Stimulated activated CD4-positive, alpha-beta T cell treated with anti-CD3 and anti-CD28 coated beads, TNF-alpha, amount 100 ng/mL, for 4 hours (primary cell): ENCODE measurements at places on chromosomes 12 and 14.

- DNase-seq: no peak
Observed at GRCh38 chr14:74956280-74957072, 1.1 kb upstream of the PGF start.

DNA sequence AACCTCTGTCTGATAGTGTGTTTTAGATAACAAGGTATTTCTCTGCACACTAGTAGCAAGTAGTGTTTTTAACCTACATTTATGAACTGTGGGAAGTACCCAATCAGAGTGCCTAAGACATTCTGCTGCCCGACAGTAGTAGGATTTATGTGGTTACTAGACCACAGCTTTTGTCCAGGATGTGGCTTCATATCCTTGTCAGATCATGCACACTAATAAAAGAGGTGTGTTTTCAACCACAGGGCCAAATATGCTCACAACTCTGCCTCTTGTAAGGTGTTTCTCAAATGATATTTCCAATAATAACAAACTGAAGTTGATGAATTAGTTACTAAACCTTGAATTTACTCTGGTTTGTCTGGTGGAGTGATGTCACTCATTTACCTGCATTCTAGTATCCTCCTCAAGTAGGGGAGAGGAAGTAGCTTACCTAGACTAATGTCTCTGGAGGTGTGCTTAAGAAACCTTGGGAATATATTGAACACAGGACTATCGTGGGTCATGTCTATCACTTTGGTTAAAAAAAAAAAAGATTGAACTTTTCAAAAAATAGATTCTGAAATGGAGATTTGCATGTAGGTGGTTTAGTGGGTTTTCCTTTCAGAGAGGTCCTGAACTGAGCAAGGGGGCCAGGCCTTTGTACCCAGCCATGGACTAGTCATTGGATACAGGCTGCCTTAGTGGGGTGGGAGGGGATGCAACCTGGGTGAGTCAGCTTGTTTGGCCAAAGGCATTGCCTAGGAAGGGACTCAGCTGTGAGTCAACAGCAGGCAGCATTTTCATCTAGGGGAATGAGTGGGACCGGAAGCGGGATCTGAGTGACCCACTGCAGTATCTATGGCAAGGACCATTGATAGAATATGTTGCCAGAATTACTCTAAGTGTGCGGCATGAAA is 14.1 kb downstream of the FBXW8 start:
- DNase-seq: no peak

GRCh38 chr14:52661314-52661713 is 34.0 kb downstream of the ERO1A start:
- DNase-seq: no peak

GRCh38 chr12:90151491-90152015 is 442.9 kb upstream of the ATP2B1 start:
- DNase-seq: no peak

DNA sequence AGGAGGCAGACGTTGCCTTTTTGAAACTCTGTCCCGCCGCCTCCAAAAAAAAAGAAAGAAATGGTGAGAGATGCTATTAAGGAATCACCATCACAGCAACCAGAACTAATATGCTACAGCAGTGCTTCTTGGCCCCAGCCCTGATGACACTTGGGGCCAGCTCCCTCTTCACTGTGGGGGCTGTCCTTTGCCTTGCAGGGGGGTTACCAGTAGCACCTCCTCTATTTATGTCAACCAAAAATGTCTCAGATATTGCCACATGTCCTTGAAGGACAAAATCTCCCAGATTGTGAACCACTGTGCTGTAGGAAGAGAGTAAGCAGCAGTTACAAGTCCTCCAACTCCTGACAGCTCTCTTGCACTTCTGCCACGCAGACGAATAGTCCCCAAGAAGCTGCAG is 76.4 kb downstream of the LRRC74A start:
- no peak for DNase-seq

DNA sequence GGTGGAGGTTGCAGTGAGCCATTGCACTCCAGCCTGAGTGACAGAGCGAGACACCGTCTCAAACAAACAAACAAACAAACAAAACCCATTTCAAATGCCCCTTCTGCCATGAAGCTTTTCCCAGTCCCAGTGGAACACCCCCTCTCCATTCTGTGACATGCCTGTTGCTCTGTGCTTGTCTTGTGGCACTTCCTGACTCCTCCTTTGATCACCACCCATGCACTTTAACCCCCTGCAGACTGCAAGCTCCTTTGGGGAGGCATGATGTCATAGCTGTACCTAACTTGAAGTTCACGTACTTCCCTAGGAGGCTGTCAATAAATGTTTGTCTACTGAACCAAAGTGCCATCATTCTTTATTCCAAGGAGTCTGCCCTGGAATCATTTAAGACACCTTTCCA is 64.7 kb downstream of the TMCC3 start:
- DNase-seq: no peak

DNA sequence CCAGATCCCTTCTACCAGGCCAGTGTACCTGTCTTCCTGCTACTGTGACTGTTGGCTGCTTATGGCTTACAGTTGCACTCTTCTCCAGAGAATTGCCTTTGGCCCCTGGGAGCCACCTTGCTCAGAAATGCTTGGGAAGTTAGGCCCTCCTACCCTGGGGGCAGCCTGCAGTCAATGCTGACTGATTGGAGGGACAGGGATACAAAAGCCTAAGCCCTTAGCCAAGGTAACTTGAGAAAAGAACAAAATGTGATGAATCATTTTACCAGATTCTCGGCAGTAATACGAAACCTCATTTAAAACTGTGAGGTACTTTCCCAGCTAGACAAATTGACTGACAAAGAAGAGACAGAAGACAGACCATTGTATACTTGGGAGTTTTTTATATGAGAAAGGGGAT is 47.3 kb downstream of the PTCSC3 start:
- no peak for DNase-seq

- no peak for DNase-seq
Observed at GRCh38 chr14:99820702-99821331, 27.6 kb downstream of the EML1 start.

- DNase-seq: peak; percentile 58
Observed at GRCh38 chr12:49662998-49663843, 39.9 kb downstream of the PRPF40B start.

DNA sequence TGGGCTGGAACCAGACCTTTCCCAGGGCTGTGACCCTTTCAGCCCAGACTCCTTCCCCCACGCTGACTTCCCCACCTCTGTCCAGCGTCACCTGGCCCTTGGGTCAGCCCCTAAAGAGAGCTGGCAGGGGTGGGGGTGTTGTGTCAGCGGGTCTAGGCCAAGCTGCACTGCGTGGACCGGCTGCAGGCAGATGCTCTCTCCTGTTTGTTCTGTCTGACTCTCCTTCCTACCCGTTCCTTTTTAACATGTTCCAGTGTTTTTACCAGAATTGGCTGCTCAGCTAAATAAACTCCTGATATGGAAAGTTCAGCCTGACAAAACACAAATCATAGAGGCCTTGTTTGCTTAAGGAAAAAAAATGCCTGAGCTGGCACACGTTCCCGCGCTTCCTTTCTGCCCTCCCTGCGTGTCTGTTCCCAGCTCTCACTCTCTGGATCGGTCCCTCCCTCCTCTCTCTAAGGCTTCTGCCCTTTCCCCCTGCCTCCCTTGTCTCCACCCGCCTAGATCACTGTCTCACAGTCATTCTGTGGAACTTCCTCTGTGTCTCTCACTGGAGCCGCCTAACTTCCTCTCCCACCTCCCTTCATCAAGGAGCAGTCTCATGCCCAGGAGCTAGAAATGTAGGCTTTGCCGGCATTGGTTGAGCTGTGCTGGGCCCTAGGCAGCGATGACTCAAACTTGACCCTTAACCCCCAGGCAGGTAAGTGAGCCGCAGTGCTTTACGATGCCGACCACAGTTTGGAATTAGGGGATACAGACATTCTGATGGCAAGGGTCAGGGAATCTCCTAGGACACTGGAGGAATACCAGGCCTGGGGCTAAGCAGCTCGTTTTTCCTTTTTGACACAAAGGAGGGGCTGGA is 15.5 kb upstream of the MLXIP start:
- DNase-seq: no peak

GRCh38 chr12:26648066-26648465 is 184.9 kb downstream of the ITPR2 start:
- DNase-seq: no peak
